PC-9 (cell line): ENCODE measurements at places on chromosomes 12 and 14.

DNA sequence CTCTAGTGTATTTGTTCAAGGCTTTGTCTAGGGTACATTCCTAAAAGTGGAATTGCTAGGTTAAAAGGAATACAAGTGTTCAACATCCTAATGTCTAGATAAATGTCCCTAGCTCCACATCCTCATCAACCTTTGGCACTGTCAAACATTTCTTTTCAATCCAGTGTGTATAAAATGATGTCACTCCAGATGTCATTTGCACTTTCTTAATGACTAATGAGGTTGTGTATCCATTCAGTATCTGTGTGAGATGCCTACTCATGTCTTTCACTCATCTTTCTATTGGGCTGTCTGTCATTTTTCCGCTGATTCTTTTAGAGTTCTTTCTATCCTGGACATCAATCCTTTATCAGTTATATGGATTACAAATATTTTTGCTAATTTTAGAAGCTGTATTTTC is 43.3 kb downstream of the ARMH4 start:
- no peak for DNase-seq

DNA sequence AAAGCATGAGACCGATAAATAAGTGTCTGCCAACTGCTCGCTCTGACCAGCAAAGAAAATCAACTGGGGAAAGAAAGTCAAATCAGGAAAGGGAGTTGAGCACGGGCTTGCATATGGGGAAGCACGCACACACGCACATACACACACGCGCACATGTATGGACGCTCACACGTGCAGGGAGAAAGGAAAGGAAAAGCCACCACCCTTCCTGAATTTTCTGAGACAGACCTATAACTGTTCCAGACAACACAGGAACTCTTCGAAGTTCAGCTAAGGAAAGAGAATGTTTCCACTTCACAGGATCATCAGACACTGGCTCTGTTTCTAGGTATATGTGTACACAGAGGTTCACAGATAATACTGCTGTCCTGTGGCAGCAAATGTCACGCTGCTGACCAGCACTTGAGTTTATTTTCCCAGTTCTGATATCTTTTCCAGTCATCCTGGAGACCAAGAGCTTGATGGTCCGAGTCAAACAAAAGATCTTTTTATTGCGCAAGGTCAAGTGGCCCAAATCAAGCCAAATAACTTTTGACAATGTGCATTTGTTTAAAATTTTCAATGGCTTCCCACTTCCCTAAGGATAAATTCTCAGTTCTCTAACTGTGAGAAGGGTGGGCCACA is 82.1 kb upstream of the TMCC3 start:
- no peak for DNase-seq

GRCh38 chr12:116855744-116856470 is 25.3 kb downstream of the HRK start:
- peak; percentile 62 for DNase-seq

DNA sequence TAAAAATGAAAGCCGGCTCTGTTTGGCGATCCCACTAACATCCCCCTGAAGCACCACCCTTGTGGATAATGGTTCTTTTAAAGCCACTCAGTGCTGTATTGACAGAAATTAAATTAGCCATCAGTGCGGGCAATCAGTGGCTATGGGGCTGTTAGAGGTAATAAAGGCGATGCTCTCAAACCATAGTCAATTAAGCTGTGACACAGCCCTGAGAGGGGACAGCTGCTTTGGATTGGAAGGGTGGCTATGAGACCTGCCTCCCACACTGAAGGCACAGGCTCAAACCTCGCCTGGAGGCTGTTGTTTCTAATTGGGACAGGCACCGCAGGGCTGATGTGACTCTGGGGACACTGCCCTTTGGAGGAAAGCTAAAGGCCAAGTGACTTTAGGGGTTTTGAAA is 562.2 kb downstream of the VRK1 start:
- no peak for DNase-seq

DNA sequence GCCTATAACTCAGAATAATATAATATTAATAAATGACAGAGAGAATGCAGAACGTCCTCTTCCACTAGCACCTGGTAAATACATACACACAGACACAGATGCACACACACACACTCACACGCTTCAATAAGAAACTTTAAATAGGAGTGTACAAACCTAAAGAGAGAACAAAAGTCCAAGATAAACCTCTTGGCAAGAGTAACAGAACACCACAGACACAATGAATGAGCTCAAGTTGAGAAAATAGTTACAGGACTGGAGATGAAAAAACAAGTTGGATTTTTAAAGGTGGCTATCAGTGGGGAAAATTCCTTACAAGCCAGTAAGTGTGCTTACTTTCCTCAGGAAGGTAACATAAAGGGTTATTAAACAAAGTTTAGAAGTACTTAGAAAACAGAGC is 35.2 kb downstream of the CRY1 start:
- DNase-seq = no peak

GRCh38 chr12:131800594-131801135 is 27.5 kb upstream of the MMP17 start:
- no peak for DNase-seq

DNA sequence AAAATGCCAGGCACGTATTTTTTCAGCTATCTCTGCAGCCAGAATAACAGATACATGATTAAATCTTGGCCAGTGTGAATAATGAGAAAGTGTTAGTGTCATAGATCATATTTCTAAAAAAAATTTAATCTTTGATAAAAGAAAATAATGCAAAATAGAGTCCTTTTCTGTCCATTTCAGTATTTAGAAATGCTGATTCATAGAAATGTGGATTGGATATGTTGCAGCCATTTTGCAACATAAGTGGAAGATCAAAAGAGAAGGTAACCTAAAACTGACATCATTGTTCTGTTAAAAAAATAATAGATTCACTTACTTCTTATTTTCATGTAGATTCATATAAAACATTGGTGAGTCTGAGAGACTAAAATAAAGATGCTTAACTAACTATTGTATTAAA is 1010.3 kb downstream of the LRFN5 start:
- DNase-seq = no peak

- no peak for DNase-seq
These were observed 131.4 kb downstream of the KLHL28 start for GRCh38 chr14:44830371-44830770.

GRCh38 chr12:82448911-82449578 is 90.7 kb downstream of the METTL25 start:
- DNase-seq = no peak

GRCh38 chr12:30631740-30632139 is 63.9 kb downstream of the IPO8 start:
- no peak for DNase-seq

GRCh38 chr14:85316701-85317410 is 213.1 kb upstream of the FLRT2 start:
- DNase-seq = no peak

- DNase-seq = peak; percentile 98
These were observed 2.5 kb downstream of the C12orf57 start for GRCh38 chr12:6946033-6946919.

GRCh38 chr12:27143256-27144069 is 61.1 kb upstream of the C12orf71 start:
- DNase-seq = no peak

- no peak for DNase-seq
These were observed 118.3 kb downstream of the MGAT4C start for GRCh38 chr12:86137936-86138335.

GRCh38 chr14:35534208-35534872 is 376 bp downstream of the INSM2 start:
- DNase-seq = no peak

DNA sequence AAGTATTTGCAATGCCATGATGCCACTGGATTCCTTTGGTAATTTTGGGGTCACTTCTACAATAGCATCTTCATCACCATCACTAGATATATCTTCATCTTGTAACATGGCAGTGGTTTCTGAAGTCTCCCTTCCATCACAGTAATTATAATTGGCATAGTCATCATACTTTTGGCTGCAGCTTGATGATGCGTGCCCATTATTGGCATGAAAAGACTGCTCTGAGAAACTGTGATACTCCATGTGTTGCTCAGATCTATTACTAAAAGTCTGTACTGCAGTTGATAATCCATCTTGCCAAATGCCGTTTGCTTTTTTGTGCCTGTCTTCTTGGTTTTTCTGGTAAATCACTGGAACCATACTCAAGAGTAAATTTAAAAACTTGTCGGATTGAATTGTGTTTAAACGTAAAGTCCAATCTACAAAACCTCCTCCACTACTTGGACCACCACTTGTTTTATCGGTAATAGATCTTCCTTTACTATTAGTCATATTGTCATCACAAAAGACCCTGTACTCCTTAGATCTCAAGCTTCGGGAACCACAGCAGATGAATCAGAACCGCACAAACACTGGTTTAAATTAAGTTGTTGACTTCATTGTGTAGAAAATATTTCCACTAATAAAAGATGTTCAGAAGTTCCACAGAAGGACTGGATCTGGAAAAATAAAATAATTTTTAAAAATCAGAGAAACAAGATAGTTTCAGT is 29.9 kb downstream of the SLC41A2 start:
- DNase-seq = no peak

DNA sequence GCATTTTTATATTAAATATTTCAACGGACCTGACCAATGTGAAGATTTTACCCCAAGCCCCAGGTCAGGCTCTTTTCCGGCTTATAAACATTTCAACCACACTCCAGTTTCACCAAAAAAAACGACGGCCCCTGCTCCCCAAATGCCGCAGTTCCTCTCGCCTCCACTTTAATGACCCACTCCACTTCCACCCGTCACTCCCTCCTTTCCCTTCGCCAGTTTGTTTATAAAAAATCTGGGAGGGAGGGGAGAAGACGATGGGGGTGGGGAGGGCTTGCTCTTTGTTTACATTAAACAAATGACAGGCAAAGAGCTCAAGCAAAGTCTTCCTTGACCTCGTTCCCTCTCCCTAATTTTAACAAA is 5.4 kb downstream of the SIX6 start:
- DNase-seq = no peak

GRCh38 chr14:32426028-32426427 is 96.9 kb downstream of the AKAP6 start:
- no peak for DNase-seq

GRCh38 chr12:110249716-110250225 is 31.3 kb upstream of the ATP2A2 start:
- no peak for DNase-seq

DNA sequence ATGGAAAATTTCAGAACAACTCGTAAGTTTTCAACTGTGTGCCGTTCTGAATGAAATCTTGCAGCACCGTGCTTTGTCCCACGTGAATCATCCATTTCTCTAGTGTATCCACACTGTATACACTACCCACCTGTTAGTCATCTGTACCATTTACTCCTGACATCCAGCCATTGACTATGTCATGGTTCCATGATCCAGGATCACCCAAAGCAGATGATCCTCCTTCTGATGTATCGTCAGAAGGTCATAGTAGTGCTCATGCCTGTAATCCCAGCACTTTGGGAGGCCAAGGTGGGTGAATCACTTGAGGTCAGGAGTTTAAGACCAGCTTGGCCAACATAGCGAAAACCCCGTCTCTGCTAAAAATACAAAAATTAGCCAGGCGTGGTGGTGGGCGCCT is 122.9 kb downstream of the PPHLN1 start:
- no peak for DNase-seq

GRCh38 chr14:54104601-54105145 is 148.0 kb upstream of the BMP4 start:
- no peak for DNase-seq

GRCh38 chr12:98894412-98895085 is 249.5 kb downstream of the APAF1 start:
- DNase-seq = no peak

DNA sequence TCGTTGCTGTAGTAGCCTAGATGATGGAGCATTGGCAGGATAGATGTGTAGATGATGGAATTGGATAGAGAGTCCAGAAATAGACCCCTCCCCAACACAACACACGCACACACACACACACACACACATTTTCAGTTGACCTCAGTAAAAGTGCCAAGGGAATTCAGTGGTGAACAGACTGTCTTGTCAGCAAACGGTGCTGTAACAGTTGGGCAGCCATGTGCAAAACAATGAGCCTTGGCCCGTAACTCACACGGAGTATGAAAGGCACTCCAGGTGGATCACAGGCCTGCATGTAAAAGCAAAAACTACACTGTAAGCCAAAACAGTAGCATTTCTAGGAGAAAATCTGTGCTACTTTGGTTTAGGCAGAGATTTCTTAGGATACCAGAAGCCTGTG is 87.8 kb downstream of the DDX51 start:
- DNase-seq = no peak

DNA sequence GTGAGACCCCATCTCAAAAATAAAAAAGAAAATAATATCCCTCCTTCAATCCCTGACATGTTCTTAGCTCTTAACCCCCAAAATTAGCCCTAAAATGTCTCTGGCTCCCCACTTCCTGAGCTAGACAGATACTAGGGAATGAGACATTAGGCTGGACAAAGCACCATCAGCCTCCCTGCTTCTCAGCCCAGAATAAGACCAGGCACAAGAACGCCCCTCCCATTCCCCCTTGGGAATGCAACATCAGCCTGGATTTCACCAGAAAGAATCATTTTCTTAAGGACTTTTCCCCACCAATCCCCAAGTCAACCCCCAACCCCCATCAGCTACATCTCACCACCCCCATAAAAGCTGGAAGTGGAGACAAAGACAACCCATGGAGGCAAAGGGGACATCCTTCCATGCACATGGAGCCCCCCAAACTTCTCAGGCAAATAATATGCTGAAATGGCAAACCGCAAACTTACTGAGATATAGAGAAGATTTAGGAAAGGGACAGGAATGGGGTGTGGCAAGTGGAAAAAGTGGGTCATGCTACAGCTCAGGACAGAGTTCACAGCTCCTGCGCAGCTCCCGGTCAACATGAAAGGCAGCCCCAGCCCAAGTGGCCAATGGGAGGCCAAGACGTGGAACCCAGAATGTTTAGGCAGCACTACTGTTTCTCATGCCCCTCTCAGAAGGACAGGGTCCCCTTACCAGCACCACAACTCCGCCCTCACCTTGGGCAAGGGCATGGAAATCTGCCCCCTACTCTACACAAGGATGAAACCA is 2.7 kb downstream of the CHD4 start:
- DNase-seq = no peak

DNA sequence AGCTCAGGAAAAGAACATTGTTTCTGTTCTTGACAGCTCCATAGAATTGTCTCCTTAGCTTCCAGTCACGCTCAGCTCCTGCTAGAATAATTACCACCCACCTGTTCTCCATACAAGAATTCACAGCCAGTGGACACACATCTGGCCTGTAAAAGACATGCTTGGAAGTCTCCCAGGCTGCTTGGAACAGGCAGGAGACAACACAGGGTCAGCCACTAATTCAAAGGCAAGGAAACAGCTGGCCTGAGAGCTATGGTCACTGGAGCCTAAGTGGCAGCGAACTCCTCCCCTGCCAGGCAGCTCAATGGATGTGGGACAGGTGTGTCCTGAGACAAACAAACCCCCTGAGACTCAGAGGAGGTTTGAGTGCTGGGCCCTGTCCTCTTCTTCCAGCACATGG is 22.9 kb upstream of the LTBP2 start:
- no peak for DNase-seq

- DNase-seq = peak; percentile 94
These were observed 168.7 kb downstream of the PHLDA1 start for GRCh38 chr12:75862692-75863471.
